ENCODE measurements at places on chromosomes 2 and 18. TPM values are rescaled to one million over a fixed set of nuclear protein-coding genes. Genes with fewer than 3 reads are reported as not detected.

The REG1B gene
- total RNA-seq: not detected

The GEN1 gene
- total RNA-seq: 3.7 TPM

The RHOB gene
- 1,722 TPM for total RNA-seq

The NEMP2 gene
- total RNA-seq: 3.6 TPM

The SLC9A4 gene
- total RNA-seq: not detected

The BCL2L11 gene
- 17.4 TPM for total RNA-seq

The CTAGE1 gene
- not detected for total RNA-seq

The TM4SF20 gene
- total RNA-seq: not detected

GRCh38 chr18:12428923-12429322, 21.2 kb downstream of the PRELID3A start:
- no peak overlapping the region for H3K4me3 ChIP-seq
- peaks cover 22% of the 10 kb centered on the region for H3K36me3 ChIP-seq
- no peaks in the 10 kb centered on the region for H3K27me3 ChIP-seq
- no peak for DNase-seq

DNA sequence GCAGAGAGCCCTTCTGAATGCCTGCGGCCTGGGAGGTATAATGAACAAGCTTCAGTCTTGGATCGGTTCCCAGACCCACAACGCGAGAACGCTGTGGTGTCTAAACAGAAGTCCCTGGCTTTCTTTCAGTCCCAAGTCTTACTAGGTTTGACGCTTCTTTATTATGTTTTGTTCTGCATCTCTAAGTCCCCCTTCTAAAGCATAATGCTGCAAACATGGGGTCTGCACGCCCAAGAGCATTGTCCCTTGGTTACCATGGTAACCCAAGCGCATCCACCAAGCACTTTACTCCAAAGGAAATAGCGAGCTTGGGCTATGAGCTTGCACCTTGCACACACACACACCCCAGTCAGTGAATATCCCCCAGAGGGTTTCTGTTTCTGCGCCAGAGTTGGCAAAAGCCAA, 193.7 kb downstream of the INO80D start:
- H3K4me1 ChIP-seq: no peaks in the 10 kb centered on the region
- H3K4me3 ChIP-seq: no peak overlapping the region
- no peaks in the 10 kb centered on the region for H3K36me3 ChIP-seq
- DNase-seq: no peak
- H3K27me3 ChIP-seq: no peaks in the 10 kb centered on the region

DNA sequence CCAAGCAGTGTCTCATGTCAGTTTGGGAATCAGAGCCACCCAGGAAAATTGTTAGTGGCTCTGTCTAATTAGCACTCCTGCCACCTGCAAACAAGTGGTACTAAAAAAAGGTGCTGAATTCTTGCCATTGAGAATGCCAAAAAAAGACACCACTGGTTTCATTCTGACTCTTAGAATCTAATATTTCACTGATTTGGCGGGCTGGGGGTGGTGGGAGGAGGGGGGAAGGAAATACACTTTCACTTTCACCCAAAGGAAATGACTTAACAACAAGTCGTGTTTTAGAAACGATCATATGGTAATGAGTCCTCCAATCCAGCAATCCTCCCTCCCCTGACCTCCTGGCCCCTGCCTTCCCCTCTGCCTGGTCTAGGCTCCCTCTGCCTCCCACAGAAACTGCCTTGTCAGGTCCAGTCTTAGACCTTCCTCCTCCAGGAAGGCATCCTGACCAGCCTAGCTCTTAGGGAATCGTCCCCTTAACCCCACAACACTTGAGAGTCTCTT, 4.4 kb upstream of the KLHL29 start:
- no peak overlapping the region for H3K27ac ChIP-seq
- no peaks in the 10 kb centered on the region for H3K36me3 ChIP-seq
- no peak overlapping the region for H3K4me3 ChIP-seq
- no peaks in the 10 kb centered on the region for H3K27me3 ChIP-seq
- no peak for DNase-seq

DNA sequence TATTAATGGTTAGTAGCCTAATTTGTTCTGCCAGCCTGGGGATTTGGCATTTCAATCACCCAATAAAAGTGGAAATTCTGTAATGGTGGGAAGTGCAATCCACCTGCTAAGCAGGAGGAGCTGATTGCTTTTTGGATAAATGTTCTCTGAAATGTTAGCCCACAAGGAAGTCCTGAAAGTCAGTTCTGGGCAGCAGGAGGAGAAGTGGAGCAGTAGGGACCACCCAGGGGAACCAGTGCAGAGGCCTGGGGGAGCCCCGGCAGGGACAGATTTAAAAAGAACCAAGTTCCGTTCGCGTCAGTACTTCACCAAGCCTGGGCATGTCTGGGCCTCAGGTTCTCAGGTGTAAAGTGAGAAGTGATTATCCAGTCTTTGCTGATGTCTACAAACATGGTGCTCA, 248.5 kb upstream of the RAB6C start:
- H3K36me3 ChIP-seq: no peaks in the 10 kb centered on the region
- no peak for DNase-seq
- no peak overlapping the region for H3K4me3 ChIP-seq

- no peak overlapping the region for H3K27ac ChIP-seq
- H3K27me3 ChIP-seq: no peaks in the 10 kb centered on the region
- no peaks in the 10 kb centered on the region for H3K4me1 ChIP-seq
- no peak for DNase-seq
Observed at GRCh38 chr2:144950899-144951560, 431.1 kb upstream of the ZEB2 start.

DNA sequence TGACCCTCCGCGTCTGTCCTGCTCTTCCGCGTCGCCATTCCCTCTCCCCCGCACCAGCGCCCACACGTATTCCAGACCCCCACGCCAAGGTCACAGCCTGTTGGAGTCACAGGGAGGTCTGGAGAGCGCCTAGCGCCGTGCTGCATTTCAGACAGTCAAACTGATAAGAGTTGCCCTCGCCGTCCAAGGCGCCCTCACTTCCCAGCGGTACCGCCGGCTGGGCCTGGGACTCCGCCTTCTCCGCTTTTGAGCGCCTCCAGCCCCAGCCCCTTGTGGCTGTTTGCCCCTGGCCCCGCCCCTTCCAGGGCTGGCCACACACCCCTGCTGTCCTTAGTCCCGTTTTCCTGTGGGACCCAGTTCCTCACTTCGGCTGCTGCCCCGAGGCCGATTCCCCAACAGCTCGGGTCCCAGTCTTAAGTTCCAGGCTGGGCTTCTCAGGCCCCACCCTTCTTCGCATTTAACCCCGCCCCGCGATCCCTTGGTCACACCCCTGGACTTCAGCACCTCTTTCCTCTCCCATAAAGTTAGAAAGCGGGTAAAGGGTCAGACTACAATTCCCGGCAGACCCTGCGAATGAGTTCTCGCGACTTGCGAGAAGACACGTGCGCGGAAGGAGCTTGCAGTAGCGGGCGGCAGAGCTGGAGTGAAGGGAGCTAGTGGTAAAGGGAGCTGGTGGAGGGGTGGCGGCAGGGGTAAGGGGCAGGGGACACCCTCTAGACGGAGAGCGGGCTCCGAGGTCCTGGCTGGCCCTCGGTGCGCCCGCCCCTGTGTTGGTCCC, at the start of gene GMPPA:
TSS of gene GMPPA (plus strand) at position 612 of the 778 bp plus-strand sequence. CDS start 1,085 bp downstream, outside the sequence.
- H3K4me3 ChIP-seq: peak within 1 kb of the TSS; percentile 84
- H3K4me1 ChIP-seq: peaks cover 50% of the 10 kb centered on the region
- no peaks in the 10 kb centered on the region for H3K27me3 ChIP-seq
- peaks cover 9% of the 10 kb centered on the region for H3K36me3 ChIP-seq
- peak; percentile 93 for DNase-seq
- peak within 1 kb of the TSS; percentile 95 for H3K27ac ChIP-seq

GRCh38 chr2:68776124-68776523, 41.5 kb downstream of the ARHGAP25 start:
- H3K27me3 ChIP-seq: no peaks in the 10 kb centered on the region
- H3K4me3 ChIP-seq: no peak overlapping the region
- no peaks in the 10 kb centered on the region for H3K36me3 ChIP-seq
- DNase-seq: no peak
- no peak overlapping the region for H3K27ac ChIP-seq
- peaks cover 9% of the 10 kb centered on the region for H3K4me1 ChIP-seq

DNA sequence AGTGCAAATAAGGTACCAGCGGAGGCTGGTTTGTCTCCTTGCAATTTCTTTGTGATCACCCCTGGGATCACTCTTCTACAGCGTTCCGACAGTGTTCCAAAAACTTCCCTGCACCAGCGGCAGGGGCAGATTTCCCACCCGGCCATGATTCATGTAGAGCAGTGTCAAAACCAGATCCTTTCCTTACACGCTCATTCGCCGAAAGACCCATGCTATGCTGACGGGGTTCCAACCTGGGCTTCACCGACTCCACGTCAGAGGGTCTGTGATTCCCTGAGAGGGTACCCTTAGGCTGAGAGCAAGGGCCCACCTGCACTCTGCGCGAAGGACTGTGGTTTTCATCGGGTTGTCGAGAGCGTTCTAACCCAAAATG, 423 bp upstream of the TTC27 start:
- peak overlapping the region; percentile 87 for H3K27ac ChIP-seq
- H3K36me3 ChIP-seq: peaks cover 4% of the 10 kb centered on the region
- DNase-seq: no peak
- no peaks in the 10 kb centered on the region for H3K27me3 ChIP-seq
- peaks cover 31% of the 10 kb centered on the region for H3K4me1 ChIP-seq

DNA sequence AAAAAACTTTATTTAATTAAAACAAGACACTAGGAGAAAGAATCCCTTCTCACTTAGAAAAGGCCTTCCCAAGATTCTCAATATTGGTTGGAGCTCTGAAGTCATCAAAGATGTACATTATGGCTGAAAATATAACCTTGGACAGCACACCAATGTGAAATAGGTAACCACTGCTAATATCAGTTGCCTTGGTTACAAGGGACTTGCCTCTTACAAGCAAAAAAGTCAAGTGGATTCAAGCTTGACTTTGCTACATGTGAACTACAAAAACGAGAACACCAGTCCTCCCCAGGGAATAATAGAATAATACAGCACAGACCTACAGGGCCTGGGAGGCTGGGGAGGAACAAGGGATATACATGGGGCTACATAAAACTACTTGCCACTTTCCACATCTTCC, 46.1 kb downstream of the NABP1 start:
- H3K27ac ChIP-seq: no peak overlapping the region
- no peaks in the 10 kb centered on the region for H3K27me3 ChIP-seq
- H3K4me3 ChIP-seq: no peak overlapping the region
- H3K4me1 ChIP-seq: no peaks in the 10 kb centered on the region
- H3K36me3 ChIP-seq: no peaks in the 10 kb centered on the region

- no peak for DNase-seq
- no peaks in the 10 kb centered on the region for H3K4me1 ChIP-seq
- H3K27me3 ChIP-seq: no peaks in the 10 kb centered on the region
- H3K27ac ChIP-seq: no peak overlapping the region
- H3K36me3 ChIP-seq: no peaks in the 10 kb centered on the region
Observed at GRCh38 chr2:31693882-31694281, 113.1 kb upstream of the SRD5A2 start.

DNA sequence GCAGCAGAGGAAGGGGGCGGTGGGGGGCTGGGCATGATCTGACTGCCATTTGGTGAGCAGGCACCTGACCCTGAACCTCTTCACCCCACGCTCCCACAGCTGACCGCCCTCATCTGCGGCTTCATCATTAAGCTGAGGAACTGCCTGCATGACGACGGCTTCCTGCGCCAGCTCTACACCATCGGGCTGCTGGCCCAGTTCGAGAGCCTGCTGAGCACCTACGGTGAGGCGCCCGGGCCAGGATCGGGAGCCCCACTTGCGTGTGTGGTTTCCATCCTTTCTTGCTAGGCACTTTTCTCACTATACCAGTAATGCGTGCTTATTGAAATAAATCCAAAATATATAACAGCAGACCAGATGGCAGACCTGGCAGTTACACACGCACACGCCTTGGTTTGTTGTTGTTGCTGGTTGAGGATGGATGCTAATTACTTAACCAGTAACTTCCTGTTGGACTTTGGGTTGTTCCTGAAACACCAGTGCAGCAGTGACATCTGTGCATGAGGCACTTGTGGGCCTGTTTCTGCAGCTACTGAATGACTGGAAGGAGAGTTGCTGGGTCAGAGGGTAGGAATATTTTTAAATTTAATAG, 43.7 kb downstream of the COA5 start:
- no peaks in the 10 kb centered on the region for H3K27me3 ChIP-seq
- H3K4me3 ChIP-seq: no peak overlapping the region
- no peak for DNase-seq
- H3K4me1 ChIP-seq: peaks cover 33% of the 10 kb centered on the region
- H3K27ac ChIP-seq: no peak overlapping the region

GRCh38 chr2:85189606-85190270, 56.5 kb downstream of the TCF7L1 start:
- DNase-seq: no peak
- peaks cover 8% of the 10 kb centered on the region for H3K4me1 ChIP-seq
- H3K27me3 ChIP-seq: no peaks in the 10 kb centered on the region
- no peak overlapping the region for H3K27ac ChIP-seq
- no peaks in the 10 kb centered on the region for H3K36me3 ChIP-seq
- no peak overlapping the region for H3K4me3 ChIP-seq

DNA sequence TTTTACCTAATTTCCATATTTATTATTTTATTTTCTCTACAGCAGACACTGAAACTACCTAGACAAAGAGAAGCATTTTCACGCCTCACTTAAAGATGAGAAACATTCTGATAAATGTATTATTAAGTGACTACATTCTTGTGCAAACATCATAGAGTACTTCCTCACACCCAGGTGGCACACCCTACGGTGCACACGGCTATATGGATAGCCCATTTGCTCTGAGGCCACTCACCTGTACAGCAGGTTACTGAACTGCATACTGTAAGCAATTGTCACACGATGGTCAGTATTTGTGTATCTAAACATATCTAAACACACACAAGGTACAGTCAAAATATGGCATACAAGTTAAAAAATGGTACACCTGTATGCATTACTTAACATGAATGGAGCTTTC, 481.4 kb downstream of the CMPK2 start:
- no peak for DNase-seq
- no peaks in the 10 kb centered on the region for H3K36me3 ChIP-seq
- no peak overlapping the region for H3K27ac ChIP-seq
- H3K4me3 ChIP-seq: no peak overlapping the region
- no peaks in the 10 kb centered on the region for H3K27me3 ChIP-seq
- no peaks in the 10 kb centered on the region for H3K4me1 ChIP-seq

- H3K4me3 ChIP-seq: no peak overlapping the region
- no peak for DNase-seq
- peaks cover 12% of the 10 kb centered on the region for H3K4me1 ChIP-seq
- no peaks in the 10 kb centered on the region for H3K36me3 ChIP-seq
Observed at GRCh38 chr2:105910497-105911238, 166.0 kb downstream of the NCK2 start.

- H3K27ac ChIP-seq: peak overlapping the region; percentile 42
- H3K36me3 ChIP-seq: peaks cover 10% of the 10 kb centered on the region
- H3K4me3 ChIP-seq: no peak overlapping the region
Observed at GRCh38 chr2:16623031-16623430, 42.6 kb downstream of the CYRIA start.

DNA sequence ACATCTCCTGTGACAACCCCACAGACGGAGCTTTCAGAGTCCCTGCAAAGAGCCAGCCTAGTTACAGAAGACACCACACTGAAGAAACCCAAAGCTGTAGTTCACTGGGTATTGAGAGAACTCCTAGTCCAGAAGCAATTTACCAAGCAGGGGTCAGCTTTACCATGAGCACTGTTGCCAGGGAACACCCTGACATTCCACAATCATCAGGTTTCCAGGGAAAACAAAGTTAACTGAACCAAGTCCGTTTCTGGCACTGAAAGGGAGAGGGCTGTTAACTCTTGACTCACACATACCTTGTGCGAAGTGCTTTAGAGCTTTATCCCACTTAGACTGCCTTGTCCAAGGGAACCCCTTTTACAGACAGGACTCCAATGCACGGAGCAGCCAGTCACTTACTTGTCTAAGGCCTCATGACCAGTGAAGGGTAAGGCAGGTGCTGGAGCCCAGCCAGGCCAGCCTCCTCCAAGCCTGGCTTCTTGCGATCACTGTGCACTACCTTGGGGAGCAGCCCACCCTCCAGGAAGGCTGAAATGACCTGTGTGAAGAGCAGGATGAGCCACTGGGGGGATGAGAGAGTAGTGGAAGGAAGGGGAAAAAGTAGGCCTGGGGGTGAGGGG, 53.9 kb downstream of the REEP1 start:
- no peak for DNase-seq
- H3K4me3 ChIP-seq: no peak overlapping the region
- no peaks in the 10 kb centered on the region for H3K36me3 ChIP-seq
- peak overlapping the region; percentile 45 for H3K27ac ChIP-seq
